Activated CD8-positive, alpha-beta memory T cell treated with anti-CD3 and anti-CD28 coated beads for 36 hours (primary cell): ENCODE measurements at places on chromosomes 1 and 21. TPM values are rescaled to one million over a fixed set of nuclear protein-coding genes. Genes with fewer than 3 reads are reported as not detected.

Gene OR2G6
- not detected for total RNA-seq

Gene FCGR1A
- total RNA-seq = not detected

Gene SLC9C2
- not detected for total RNA-seq

Gene GPR25
- not detected for total RNA-seq

Gene KISS1
- total RNA-seq = not detected

Gene KCNA3
- total RNA-seq = 23.9 TPM

Gene AQP10
- not detected for total RNA-seq

Gene IGSF9
- total RNA-seq = 0.06 TPM

Gene ELAVL4
- total RNA-seq = not detected

Gene SHISAL2A
- total RNA-seq = 13.0 TPM

Gene RBP7
- total RNA-seq = not detected

Gene ALX3
- not detected for total RNA-seq

Gene TMEM269
- total RNA-seq = not detected

Gene PDZK1
- total RNA-seq = 0.21 TPM

Gene NDUFS5
- 188 TPM for total RNA-seq

Gene TIE1
- 0.59 TPM for total RNA-seq

Gene ZNF593OS
- not detected for total RNA-seq

Gene ST6GALNAC5
- total RNA-seq = not detected

Gene ATP1A2
- not detected for total RNA-seq

Gene OR10Z1
- total RNA-seq = not detected

Gene MCOLN3
- total RNA-seq = 0.46 TPM
